Hematopoietic multipotent progenitor cell (in vitro differentiated cells): ENCODE measurements at places on chromosomes 1 and 21.
A peak's percentile ranks its signal among the peaks of the same experiment; 100 is the strongest.

DNA sequence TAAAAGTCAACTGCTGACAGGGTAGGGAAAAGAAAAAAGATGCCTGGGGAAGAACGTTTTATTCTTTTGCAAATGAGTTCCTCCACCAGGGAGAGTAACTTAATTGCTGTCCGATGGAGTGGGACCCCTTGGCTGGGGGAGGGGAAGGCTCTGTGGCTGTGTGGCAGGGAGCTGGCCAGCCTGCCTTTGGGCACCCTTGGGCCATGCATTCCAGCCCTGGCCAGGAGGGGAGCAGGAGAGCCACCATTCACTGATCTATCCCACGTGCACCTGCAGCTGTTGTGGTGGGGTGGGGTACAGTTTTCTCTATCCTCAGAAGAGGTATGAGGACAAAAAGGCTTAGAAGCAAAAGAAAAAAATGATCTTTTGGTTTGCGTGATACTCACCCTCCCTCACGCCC is 116.9 kb downstream of the KCNK1 start:
- DNase-seq: no peak

- no peak for DNase-seq
Measured at GRCh38 chr1:16158025-16158424, 2.2 kb upstream of the EPHA2 start.

DNA sequence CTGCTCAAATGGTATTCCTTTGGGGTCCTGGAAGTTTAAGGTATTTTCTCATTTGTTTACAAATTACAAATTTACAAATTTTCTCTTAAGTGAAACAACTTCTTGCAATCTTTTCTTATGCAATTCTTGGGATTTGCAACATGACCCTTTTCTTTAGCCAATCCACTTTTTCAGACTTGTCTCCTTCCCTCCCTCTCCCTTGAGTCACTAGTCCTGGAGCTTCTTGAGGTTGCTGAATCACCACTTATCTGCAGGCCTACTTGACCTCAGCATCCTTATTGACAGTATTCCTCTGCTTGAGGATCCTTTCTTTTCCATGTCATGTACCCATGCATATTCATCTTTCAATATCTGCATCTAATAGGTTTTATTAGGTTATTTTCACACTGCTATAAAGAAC is 302.8 kb upstream of the ADAMTS5 start:
- no peak for DNase-seq

DNA sequence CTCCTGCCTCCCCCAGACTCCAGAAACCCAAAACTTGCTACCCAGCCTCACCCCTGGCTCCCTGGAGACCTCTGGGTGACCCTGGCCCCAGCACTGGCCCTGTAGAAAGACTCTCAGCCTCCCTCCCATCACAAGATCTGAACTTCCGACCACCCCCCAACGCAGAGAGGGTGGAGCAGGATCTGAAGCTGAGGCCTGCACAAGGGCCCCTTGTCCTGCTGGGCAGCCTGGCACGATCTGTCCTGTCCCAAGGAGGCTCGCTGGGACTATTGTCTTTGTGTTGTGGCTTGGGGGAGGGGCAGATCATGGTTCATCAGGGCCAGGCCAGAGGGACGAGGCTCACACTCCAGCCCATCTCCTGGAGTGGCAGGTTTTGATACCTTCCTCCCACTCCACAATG is 20.0 kb downstream of the PHLDA3 start:
- DNase-seq: no peak

DNA sequence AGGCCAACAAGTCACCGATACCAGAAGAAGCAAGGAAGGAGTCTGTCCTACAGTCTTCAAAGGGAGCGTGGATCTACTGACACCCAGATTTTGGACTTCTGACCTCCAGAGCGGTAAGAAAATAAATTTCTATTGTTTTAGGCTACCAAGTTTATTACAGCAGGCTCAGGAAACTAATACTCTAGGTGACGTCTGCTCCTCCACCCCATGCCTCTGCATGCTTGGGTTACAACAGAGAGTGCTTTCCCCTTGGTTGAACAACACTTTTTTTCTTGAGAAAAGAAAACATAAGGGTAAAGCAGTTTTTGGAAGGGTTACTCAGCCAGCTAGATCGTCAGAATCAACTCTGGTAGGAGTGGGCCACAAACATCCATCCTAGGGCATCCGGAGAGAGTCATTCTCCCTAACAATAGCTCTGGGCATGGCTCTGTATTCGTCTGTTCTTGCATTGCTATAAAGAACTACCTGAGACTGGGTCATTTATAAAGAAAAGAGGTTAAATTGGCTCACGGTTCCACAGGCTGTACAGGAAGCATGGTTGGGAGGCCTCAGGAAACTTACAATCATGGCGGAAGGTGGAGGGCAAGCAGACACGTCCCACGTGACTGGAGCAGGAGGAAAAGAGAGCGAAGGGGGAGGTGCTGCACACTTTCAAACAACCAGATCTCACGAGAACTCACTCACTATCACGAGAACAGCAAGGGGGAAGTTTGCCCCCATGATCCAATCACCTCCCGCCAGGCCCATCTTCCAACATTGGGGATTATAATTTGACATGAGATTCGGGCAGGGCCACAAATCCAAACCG is 22.2 kb upstream of the DNAJC11 start:
- no peak for DNase-seq

GRCh38 chr1:200640963-200641401 is 20.4 kb upstream of the KIF14 start:
- no peak for DNase-seq

GRCh38 chr1:118983558-118984041 is 4.5 kb downstream of the TBX15 start:
- no peak for DNase-seq

DNA sequence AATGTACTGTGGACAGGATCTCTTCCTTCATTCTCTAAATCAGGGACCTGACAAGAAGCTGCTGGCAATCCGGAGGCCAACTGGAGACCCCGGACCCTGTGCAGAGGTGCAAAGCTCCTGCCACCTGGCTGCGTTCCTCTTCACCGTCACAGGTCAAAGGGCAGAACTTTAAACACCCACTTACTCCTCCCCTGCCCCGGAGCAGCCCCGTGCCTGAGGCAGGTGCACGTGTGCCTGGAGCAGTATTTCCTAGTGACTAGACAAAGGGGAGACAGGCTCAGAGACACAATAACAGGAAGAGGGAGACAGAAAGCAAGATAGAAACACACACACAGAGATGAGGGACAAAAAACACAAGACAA is 6.6 kb upstream of the PIGC start:
- DNase-seq: no peak

DNA sequence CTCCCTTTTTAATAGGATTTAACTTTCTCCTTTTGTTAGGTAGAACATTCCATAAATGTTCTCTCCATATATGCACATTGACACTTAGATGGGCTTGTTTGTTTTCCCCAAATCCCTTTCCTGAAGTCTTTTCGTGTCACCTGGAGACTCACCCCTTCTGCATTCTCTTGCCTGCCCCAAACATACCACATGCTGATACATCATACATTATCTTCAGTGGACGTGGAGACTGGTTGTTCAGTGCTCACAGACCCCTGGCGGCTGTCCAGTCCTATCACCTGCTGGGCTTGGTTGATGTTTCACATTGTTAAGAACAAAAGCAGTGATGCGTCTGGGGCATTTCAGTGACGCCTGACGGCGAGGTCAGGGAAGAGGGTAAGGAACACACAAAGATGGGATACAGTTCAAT is 22.2 kb downstream of the FMOD start:
- DNase-seq: no peak

DNA sequence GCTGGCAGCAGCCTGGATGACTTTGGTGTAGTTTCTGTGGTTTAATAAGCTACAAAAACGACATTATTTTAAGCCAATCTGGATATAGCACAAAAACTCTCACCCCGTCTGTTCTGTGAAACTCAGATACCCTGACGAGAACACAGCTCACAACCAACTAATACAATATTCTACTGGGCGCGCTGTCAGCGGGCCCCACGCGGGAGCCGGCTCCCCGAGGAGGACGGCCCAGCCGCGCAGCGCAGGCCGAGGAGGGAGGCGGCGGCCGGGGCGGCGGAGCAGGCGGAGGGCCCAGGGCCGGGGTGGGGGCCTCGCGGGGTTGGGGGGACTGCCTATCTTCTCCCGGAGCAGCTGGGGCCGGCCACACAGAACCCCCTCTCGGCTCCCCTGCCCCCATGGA is 87.2 kb upstream of the POU3F1 start:
- DNase-seq: no peak

GRCh38 chr21:44043613-44044012 is 31.5 kb downstream of the TRAPPC10 start:
- DNase-seq: no peak

- DNase-seq: no peak
Measured at GRCh38 chr1:41683681-41684500, 199.4 kb upstream of the EDN2 start.

DNA sequence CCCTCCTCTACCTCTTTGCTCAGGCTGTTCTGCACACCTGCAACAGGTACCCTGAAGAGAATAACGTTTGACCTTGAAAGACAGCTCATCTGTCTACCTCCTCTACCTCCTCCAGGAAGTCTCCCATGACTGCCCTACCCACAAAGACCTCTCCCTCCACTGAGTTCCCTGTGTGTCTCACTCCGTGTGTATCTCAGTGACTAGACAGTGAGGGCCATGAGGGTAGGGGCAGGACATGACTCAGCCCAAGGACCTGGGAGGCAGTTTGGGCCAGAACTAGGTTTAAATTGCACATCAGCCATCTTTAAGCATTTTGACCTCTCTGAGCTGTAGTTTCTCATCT is 32.0 kb upstream of the LRP8 start:
- DNase-seq: no peak

DNA sequence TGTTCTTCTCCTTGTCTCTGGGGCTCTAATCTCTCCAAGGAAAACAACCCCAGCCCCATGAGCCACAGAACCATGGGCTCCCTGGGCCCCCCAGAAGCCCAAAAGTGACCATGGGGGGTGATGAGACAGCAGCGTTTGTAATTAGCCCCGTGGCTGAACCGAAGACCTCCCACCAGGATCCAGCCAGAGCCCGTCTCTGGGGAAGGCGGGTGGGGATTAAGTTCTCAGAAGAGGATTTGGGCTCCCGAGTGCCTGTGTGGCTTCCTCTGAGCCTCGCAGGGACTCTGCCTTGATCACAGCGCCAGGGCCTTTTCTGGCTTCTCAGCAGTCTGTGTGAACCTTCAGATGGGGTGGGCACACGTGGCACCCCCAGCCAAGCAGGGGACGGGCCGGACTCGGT is 77.0 kb downstream of the ALPL start:
- no peak for DNase-seq

DNA sequence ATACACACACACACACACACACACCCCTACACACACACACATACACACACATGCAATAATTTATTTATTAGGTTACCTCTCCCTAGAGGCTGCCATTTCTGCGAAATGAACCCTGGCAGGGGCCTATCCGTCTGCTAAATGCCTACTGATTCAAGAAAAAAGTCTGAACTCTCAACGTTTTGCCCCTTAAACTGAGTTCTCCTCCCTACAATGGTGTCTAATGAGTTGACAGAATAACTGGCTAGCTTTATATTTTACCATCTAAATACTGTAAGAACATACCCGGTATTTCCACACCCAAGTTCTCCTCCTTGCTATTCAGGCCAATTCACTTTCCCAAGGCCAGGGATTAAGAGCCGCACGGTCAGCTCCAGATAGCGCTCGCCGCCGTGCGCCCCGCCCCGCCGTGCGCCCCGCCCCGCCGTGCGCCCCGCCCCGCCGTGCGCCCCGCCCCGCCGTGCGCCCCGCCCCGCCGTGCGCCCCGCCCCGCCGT is 339 bp upstream of the RNPC3 start:
- peak; percentile 28 for DNase-seq

- DNase-seq: no peak
Measured at GRCh38 chr1:53063744-53064515, 1.9 kb downstream of the PODN start.

GRCh38 chr1:202791077-202791747 is 17.0 kb downstream of the KDM5B start:
- DNase-seq: no peak

DNA sequence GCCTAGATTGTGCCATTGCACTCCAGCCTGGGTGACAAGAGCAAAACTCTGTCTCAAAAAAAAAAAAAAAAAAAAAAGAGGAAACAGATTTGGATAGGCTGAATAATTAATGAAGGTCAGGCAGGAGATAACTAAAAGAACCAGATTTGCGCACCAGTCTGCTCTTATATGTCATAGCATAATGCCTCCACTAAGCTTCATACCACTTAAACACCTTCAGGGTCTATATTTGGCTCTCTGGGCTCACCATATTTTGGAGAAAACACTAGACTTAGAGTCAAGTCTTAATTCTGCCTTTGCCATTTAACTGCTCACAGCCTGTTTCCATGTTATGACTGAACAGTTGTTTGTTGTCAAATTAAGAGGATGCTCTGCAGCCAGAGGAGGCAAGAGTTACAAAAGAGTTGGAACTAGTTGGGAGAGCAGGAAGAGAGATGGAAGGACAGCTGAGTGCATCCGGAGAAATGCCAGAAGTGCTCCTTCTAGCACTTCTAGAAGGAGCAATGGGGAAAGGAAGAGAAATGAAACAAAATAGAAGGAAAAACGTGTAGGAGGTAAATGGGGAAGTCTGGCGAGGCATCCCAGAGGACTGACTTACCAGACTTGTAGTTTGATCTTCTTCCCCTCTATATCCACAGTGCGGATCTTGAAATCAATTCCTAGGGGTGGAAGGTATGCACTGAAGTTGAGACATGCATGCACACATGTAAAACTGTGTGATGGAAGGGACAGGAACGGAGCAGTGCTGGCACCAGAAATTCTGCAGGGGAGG is 1.8 kb downstream of the RAB13 start:
- DNase-seq: no peak

GRCh38 chr21:41442481-41443186 is 16.6 kb downstream of the MX1 start:
- no peak for DNase-seq

GRCh38 chr1:156961709-156962108 is 41.3 kb downstream of the LRRC71 start:
- DNase-seq: no peak

GRCh38 chr21:32329776-32330175 is 31.1 kb downstream of the MRAP start:
- DNase-seq: no peak

- no peak for DNase-seq
Measured at GRCh38 chr1:44670751-44671640, 3.3 kb downstream of the TMEM53 start.

- no peak for DNase-seq
Measured at GRCh38 chr1:81540216-81540615, 260.5 kb upstream of the ADGRL2 start.

GRCh38 chr1:22597301-22597965 is 34.1 kb downstream of the EPHA8 start:
- no peak for DNase-seq

DNA sequence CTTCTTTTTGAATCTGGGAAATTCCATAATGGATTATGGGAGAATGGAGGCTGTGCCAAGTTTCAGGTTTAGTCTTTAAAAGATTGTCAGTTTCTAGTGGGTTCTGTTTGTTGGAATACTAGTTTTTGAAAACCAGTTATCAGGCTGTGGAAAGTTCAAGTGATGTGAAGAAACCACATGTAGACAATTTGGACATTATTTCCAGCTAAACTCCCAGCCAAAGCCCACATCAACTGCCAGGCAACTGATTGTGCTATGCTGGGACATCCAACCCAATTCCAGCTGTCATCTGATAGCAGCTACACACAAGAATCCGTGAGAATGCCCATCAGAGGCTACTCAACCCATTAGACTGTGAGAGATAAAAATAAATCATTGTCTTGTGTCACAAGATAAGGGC is 546.1 kb upstream of the ADAMTS5 start:
- DNase-seq: no peak
